Activated CD4-positive, alpha-beta T cell treated with anti-CD3 and anti-CD28 coated beads for 48 hours (primary cell): ENCODE measurements at places on chromosomes 11 and 22.

DNA sequence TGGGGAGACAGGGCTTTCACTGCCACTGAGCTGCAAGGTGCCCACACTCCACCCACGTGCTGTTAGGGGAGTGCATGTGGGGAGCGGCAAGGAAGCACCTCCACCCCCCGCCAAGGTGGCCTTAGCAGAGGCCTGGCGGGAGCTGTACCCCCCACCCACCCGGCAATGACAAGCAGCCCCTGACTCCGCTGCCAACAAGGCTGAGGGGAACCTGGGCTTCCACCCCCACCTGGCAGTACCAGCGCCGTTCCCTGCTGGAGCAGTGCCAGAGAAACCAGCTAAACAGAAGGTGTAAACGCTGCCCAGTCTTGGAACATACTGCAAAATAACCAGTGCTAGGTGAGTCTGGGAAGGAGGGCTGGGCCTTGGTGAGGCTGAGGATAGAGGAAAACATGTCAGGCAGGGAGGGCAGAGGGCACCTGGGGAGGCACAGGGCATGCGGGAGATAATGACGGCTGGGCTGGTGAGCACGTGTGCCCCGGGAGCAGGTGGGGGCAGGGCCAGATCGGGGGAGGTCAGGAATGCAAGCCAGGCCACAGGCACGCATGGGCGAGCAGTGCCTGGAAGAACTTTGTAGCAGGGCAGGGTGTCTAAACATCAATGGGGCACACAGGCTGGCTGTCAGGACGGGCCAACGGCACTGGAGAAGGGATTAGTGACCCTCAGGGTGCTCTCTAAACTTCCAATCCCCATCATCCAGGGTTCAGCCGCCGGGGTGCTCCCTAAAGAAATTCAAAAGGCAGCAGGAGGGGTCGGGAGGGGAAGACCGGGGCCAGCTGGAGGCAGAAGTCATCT, 6.6 kb downstream of the CERK start:
- no peak for DNase-seq

DNA sequence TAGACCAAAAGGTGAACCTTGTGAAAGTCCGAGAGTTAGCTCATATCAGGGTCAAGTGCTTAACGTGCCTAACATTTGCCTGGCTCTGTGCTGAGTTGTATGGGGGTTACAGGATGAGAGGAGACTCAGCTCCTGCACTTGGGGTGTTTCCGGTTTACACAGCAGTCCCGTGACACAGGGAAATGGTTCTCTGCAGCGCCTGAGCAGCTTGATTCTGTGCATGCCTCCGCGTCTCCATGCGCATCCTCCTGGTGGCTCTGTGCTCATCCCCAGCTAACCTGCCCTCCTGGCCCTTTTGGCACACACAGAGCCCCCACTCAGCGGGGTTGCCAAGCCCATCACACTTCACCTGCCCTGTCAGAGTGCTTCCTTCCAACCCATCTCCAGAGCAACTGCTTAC, 238.3 kb upstream of the TBCEL start:
- no peak for DNase-seq

- DNase-seq = peak; percentile 35
These were observed 35.3 kb upstream of the POU2AF1 start for GRCh38 chr11:111414267-111414931.

DNA sequence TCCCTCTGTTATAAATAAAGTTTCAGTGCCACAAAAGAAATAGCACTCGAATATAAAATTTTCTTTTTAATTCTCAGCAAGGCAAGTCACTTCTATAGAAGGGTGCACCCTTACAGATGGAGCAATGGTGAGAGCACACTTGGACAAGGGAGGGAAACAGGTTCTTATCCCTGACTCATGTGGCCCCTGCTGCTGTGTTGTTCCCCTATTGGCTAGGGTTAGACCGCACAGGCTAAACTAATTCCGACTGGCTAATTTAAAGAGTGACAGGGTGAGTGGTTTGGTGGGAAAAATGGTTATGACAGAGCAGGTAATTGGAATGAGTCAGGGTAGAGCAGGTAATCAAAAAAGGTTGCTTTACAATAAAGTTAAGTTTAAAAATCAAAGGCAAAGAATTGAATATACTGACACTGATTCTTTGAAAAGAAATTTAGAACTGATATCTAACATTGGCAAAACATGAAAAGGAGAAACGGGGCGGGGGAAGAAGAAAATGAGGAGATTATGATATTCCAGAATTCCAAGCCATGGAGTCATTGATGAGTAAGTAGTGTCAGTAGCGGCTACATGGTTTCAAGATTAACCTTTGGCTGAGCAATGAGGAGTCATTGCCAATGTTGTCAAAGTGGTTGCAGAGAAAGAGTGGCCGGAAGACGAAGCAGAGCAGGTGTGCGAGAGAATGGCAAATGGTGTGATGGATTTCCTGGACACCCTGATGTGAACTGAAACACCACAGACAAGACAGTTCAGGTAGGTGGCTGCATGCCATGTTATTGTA, 48.4 kb upstream of the MRGPRX1 start:
- no peak for DNase-seq

DNA sequence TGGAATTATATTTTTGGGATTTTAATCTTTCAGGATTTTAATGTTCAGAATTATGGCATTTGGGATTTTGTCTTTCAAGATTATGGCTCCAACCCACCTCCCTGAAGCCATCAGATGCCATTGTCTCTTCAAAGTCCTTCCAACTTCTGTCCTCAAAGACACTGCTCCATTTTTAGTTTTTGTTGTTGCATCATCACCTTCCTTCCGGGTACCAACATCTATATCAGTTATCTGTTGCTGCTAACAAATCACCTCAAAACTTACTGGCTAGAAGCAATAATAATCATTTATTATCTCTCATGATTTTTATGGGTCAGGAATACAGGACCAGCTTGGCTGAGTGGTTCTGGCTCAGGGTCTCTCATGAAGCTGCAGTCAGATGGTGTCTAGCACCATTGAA, 138.8 kb upstream of the ZBED5 start:
- DNase-seq = no peak

DNA sequence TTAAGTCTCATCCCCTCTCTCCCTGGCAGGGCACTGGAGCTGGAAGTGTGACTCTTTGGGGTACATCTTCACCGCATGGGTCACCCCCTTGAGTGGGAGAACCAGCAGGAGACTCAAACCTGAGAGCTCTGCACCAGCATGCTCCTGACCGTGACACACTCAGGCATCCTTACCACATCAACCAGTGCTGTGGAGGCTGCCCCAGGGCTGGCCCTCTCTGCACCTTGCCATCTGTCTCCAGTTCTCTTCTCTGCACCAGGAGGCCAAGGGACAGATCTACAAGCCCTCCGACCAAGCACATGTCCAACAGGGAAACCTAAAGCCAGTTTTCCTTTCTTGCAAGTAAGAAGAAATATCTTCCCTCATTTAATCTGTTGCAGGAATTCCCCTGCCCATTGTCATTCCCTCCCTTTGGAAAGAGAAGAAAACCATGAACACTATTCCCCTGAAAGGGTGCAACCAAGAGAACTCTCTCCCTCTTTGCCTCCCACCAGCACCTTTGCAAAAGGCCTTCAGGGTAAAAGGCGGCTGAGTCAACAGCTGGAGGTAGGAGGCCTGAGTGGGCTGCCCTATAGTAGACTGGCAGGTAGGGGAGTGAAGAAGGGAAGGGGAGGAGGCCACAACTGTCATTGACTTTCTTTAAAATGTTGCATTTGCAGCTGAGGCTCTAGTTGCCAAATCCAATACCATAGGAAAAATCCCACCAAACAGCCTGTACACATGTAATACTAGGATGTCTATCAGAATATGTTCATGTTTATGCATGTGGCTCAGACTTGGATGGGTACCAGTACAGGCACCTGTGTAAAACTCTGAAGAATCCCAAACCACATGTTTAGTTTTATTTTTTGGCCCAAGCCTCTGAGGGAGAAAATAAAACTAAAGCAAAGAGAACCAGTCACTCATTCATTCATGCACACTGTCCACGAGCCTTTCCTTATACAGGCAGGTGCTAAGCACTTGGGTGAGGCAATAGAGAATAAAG, 117.0 kb downstream of the WT1 start:
- DNase-seq = no peak
